ENCODE measurements at places on chromosomes 5 and 9. TPM values are rescaled to one million over a fixed set of nuclear protein-coding genes. Genes with fewer than 3 reads are reported as not detected.

DNA sequence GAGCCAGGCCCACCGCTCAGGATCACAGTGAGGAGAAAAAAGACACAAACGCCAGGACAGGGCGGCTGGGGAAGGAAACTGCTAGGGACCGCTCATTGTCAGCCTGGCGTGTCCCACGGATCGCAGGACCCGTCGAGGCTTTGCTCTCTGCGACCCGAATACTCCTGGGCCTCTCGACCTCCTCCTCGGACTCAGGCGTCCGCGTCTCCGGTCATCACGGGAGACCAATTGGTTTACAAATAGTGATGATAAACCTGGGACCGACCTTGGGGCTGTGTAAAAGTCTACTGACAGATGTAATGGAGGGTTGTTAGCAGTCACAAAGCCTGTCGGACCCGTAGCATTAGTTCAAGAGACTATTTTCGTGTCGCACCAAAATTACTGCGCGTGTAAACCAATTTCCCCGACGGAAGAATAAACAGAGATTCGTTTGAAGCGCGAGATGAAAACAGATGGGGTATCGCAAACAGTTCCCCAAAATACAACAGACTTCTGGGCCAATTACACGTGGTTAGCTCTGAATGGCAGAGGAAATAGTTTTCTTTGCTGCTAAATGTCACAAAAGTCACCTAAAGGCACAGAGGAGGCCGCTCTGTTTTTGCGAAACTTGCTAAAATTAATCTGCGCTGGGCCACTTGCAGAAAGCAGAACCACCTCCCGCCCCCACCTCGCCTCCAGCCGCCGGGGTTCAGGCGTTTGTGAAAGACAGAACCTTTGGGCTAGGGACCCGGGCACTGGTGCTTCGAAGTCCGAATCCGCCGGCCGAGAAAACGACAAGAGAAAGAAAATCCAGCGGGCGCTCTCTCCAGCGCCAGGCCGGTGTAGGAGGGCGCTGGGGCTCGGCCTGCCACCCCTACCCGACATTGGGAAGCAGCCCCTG is 67.6 kb downstream of the FOXD1 start:
- no peak overlapping the region for H3K27ac ChIP-seq
- H3K36me3 ChIP-seq: peaks cover 4% of the 10 kb centered on the region
- no peaks in the 10 kb centered on the region for H3K27me3 ChIP-seq
- no peak overlapping the region for H3K4me3 ChIP-seq
- no peak for DNase-seq

DNA sequence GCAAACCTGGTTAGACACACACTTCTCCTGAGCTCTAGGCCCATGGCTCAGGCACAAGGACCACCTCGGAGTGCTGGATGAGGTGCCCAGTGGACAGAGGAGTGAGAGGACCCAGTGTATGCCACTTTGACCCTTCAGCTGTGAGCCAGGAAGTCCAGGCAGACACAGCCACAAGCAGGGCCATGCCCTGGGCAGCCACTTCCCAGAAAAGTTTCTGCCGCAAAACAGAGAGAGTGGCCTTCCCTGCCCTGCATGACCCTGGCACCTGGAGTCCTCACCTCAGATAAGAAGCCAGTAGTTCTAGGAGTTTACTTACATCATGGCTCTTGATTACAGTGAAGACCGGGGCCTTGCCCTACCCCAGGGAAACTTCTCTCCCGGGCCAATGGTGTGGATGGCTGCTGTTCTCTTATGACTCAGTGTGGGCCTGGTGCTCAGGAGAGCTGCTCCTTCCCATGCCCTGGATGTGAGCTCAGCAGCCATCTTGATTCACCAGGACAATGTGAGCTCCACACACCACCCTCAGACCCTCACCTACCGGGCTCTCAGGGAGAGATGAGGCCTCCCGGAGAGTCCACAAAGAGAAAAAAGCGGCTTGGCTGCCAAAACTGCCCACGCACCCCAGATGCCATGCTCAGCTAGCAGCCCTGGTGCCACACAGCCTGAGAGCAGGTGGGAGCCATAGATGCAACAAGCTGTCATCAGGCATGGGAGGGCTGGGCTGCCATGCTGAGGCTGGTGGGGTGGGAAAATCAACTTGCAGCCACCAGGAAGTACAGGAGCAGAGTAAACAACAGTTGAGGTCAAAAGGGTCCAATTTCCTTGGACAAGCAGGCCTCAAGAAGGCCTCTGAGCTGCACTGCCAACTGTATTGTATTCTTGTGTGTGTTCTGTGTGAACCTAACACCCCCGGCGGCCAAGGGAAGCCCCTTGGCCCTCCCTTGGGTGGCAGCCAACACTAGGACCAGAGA is 11.7 kb upstream of the IRF1 start:
- no peaks in the 10 kb centered on the region for H3K36me3 ChIP-seq
- H3K4me3 ChIP-seq: no peak overlapping the region
- H3K4me1 ChIP-seq: peaks cover 41% of the 10 kb centered on the region
- peak overlapping the region; percentile 49 for H3K27ac ChIP-seq
- no peak for DNase-seq

DNA sequence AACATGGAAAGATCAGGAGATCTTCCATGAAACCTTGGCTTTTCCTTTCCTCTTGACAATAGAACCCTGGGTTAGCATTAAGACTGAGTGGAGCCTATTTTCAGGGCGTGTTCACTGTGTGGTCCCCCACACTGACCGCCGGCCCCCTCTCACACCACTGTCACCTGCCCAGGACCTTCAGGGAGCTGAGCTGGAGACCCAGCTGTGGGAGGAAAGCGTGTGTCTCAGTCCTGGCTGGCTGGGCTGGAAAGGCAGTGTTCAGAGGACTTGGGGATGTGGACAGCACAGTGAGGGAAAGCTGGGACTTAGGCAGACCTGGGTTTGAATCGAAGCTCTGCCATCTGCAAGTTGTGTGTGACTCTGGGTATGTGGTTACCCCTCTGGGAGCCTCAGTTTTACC is 268.1 kb downstream of the NSG2 start:
- H3K4me3 ChIP-seq: no peak overlapping the region
- H3K27me3 ChIP-seq: peaks cover 16% of the 10 kb centered on the region
- H3K27ac ChIP-seq: no peak overlapping the region
- H3K4me1 ChIP-seq: peaks cover 2% of the 10 kb centered on the region

GRCh38 chr9:130918826-130919558 is 20.1 kb downstream of the FIBCD1 start:
- H3K4me3 ChIP-seq: no peak overlapping the region
- H3K4me1 ChIP-seq: no peaks in the 10 kb centered on the region
- H3K27ac ChIP-seq: no peak overlapping the region

DNA sequence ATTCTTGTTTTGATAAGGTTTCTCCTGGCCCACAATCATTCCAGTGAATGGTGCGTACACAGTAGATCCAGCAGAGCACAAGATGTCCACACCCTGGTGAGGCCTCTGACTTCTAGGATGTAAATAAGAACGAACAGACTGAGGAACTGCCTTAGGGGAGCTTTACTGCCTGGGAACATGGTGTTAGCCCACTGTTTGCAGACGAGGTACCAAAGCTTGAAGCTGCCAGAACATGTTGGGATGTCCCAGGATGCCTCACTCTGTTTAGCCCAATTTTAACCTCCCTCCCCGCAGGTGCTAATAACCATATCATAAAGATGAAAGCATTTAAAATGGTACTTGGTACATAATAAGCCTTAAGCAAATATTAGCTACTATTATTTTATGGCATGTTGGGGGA is 3.5 kb downstream of the LECT2 start:
- no peak overlapping the region for H3K27ac ChIP-seq
- H3K4me1 ChIP-seq: no peaks in the 10 kb centered on the region
- H3K36me3 ChIP-seq: no peaks in the 10 kb centered on the region
- DNase-seq: no peak
- no peak overlapping the region for H3K4me3 ChIP-seq

DNA sequence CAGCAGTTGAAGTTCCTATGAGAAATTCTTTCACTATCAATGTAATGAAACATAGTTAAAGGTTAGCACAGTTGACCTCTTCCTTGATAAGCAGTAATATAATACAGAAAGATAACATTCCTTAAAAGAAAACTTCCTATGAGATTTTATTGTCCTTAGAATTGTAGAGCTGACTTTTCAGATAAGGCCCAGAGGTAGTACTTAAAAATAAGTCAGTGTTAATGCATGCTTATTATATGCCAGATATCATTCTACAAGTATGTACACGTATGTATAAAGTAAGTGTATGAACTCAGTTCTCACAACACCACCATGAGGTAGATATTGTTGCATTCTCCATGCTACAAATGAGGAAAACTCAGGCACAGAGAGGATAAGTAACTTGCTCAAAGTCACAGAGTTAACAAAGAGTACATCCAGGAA is 15.3 kb downstream of the AP3S1 start:
- peaks cover 50% of the 10 kb centered on the region for H3K4me1 ChIP-seq
- H3K27ac ChIP-seq: peak overlapping the region; percentile 95
- no peak overlapping the region for H3K4me3 ChIP-seq
- H3K36me3 ChIP-seq: peaks cover 5% of the 10 kb centered on the region
- DNase-seq: no peak

DNA sequence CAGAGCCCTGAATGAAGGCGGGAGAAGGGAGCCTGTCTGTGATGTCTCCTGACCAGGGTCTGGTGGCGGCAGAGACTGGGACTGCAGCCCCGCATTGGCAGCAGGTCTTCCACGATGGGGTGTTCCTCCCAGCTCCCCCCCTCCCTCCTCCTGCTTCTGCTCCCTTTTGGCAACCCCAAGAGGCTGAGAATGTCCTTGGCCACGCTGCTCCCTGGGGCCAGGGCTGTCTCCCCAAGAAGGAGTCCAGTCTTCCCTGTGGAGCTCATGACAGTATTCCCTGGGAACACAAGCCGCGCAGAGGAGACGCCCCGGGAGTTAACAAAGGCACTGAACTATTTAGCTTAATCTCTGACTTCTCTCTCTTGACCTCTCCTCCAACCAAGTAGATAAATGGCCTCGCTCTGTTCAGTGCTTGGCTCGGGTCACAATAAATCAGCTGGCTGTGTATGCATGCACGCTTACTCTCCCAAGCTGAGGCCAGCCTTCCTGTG is 84.0 kb upstream of the NEURL1B start:
- peaks cover 26% of the 10 kb centered on the region for H3K4me1 ChIP-seq
- DNase-seq: peak; percentile 66

DNA sequence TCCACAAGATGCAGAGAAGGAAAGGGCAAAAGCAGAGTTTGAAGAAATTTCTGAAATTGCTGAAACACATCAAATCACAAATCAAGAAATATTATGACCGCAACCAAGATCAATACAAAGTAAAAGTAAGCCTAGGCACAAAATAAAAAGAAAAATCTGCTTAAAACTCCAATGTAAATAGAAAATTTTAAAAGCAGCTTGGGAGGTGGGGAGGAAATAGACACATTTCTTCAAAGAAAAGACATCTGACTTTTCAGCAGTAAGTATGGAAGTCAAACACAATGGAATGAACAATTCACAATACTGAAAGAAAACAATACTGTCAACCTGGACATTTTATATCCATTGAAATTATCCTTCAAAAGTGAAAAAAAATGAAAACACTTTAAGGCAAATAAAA is 55.1 kb downstream of the HTR4 start:
- H3K27me3 ChIP-seq: peaks cover 13% of the 10 kb centered on the region
- no peak for DNase-seq
- no peak overlapping the region for H3K4me3 ChIP-seq
- no peak overlapping the region for H3K27ac ChIP-seq

GRCh38 chr9:85534340-85534739 is 207.4 kb downstream of the AGTPBP1 start:
- H3K27me3 ChIP-seq: no peaks in the 10 kb centered on the region
- no peak overlapping the region for H3K4me3 ChIP-seq
- peaks cover 26% of the 10 kb centered on the region for H3K4me1 ChIP-seq
- H3K36me3 ChIP-seq: no peaks in the 10 kb centered on the region
- DNase-seq: no peak

- peaks cover 12% of the 10 kb centered on the region for H3K27me3 ChIP-seq
- H3K4me3 ChIP-seq: peak overlapping the region; percentile 88
- DNase-seq: no peak
- peaks cover 3% of the 10 kb centered on the region for H3K36me3 ChIP-seq
Observed at GRCh38 chr9:27528886-27529315, 713 bp downstream of the MOB3B start.

DNA sequence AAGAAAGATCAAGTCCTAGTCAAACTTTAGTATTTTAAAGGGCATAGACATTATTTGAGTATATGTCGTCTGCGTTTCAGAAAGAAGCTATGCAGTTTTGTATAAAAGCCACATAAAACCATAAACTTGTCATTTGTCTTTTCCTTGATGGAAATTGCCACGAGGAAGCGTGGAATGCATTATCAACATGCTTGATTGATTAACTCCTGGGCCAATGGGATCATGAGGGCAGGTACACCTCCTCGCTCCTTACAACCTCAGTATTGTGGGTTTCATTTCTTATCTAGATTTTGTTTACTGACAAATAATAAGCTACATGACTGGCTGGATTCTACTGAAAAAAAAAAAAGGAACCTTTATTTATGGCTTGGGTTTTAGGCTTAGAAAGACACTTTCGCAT is 122.5 kb upstream of the RFX3 start:
- no peak overlapping the region for H3K27ac ChIP-seq
- no peaks in the 10 kb centered on the region for H3K4me1 ChIP-seq
- H3K36me3 ChIP-seq: no peaks in the 10 kb centered on the region
- no peaks in the 10 kb centered on the region for H3K27me3 ChIP-seq
- no peak for DNase-seq

DNA sequence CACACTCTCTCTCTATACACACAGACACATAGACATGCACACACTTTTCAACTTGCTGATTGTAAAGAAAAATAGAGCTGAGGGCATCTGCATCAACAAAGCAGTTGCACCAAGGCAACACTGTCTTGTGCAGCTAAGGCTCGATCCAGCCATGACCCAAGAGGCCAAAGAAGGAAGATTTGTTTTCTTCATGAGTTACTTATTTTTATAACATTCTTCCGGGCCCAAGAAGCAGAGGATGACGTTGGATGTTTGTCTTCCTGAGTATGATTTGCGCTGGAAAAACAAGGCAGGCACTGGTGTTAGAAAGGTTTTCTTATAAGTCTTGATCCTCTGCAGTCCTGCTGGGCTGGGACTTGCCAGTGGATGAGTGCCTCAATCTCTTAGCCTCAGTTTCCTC is 344.1 kb downstream of the ADAMTS6 start:
- H3K4me1 ChIP-seq: peaks cover 43% of the 10 kb centered on the region
- no peak overlapping the region for H3K4me3 ChIP-seq
- H3K36me3 ChIP-seq: no peaks in the 10 kb centered on the region
- H3K27me3 ChIP-seq: no peaks in the 10 kb centered on the region
- H3K27ac ChIP-seq: peak overlapping the region; percentile 1

Gene ARSK
- total RNA-seq: 10.7 TPM

Gene PTPRD
- total RNA-seq: 5.7 TPM

Gene GPX8
- total RNA-seq: 198 TPM

Gene PSAT1
- 302 TPM for total RNA-seq

Gene FBN2
- total RNA-seq: 303 TPM

Gene SPATA31E1
- total RNA-seq: not detected

Gene NUTM2G
- total RNA-seq: 0.15 TPM

Gene PLAC8L1
- 0.97 TPM for total RNA-seq

Data from chondrocyte (in vitro differentiated cells).